Stimulated activated CD8-positive, alpha-beta memory T cell treated with anti-CD3 and anti-CD28 coated beads, Interleukin-15, amount 100 ng/mL, for 1 hour (primary cell): ENCODE measurements at places on chromosomes 1 and 21.

GRCh38 chr1:94039514-94039870 lies 81.5 kb downstream of the ABCA4 start:
- DNase-seq: no peak

- DNase-seq: no peak
These were observed 132.9 kb downstream of the COQ8A start for GRCh38 chr1:227072991-227073390.

DNA sequence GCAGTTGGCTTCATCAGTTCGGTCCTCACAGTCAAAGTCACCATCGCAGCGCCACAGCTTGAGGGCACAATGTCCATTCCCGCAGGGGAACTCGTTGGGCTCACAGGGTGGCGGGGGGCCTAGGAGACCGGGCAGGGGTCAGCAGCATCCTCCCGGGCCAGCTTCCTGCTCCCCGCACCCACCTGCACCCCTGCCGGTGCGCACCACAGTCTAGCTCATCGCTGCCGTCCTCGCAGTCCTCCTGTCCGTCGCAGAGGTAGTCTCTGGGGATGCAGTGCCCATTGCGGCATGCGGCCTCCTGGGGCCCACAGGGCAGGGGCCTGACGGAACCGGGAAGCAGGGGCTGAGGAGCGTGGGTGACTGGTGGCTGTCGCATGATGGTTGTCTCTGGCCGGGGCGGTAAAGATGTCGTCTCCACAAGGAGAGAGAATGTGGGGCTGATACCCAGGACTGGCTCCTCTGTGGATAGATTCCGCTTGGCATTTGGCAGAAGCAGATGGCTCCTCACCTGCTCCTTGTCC lies 49.8 kb downstream of the HSPG2 start:
- DNase-seq: no peak

GRCh38 chr1:25342846-25343245 lies 4.7 kb downstream of the TMEM50A start:
- DNase-seq: no peak

DNA sequence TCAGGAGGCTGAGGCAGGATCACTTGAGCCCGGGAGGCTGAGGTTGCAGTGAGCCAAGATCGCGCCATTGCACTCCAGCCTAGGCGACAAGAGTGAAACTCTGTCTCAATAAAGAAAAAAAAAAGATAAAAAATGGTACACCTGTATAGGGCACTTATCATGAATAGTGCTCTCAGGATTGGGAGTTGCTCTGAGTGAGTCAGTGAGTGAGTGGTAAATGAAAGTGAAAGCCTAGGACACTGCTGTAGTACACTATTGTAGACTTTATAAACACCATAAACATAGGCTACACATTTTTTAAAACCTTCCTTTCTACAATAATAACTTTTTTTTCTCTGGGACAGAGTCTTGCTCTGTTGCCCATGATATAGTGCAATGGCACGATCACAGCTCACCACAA lies 16.8 kb downstream of the PHTF1 start:
- DNase-seq: no peak

GRCh38 chr1:64223329-64224151 lies 20.1 kb downstream of the UBE2U start:
- DNase-seq: no peak

- DNase-seq: no peak
These were observed 8.3 kb downstream of the MCOLN2 start for GRCh38 chr1:84988588-84988987.

GRCh38 chr1:91610789-91611188 lies 110.1 kb downstream of the CDC7 start:
- no peak for DNase-seq

- no peak for DNase-seq
These were observed 37.4 kb upstream of the ERRFI1 start for GRCh38 chr1:8063298-8064036.

GRCh38 chr1:40462956-40463590 lies 12.8 kb downstream of the ZFP69B start:
- no peak for DNase-seq

DNA sequence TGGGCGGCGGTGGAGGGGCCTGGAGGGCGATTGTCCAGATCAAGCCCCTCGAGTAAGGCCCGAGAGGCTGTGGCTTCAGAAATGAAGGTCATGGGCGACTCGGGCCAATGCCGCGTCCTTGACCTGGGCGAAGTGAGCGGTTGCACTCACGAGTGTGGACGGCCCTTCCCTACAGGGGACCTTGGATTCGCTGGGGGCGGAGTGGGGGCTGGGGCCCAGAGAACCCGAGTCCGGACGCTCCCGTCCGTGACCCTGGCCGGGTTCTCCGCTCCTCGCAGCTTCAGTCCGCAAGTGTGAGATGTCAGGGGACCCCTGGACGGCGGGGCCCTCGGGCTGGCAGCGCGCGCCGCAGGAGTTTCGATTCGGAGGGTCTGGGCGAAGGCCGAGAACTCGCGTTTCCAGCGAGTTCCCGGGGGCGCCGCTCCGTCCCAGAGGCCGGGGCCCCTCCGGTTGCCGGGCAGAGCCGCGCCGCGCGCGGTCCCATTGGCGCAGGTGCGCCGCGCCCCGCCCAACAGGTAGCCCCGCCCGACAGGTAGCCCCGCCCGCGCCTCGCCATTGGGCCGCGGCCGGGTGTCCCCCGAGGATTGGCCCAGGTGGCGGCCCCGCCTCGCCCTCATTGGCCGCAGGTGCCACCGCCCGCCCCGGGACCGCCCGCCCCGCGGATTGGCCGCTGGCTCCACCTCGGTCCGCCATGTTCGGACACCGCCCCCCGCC lies at the start of gene PRKCZ:
TSS of gene PRKCZ (plus strand) at position 694 of the 714 bp plus-strand sequence. CDS start 220 bp downstream, outside the sequence.
- DNase-seq: peak; percentile 85

- DNase-seq: no peak
These were observed 616.3 kb downstream of the PLA2G4A start for GRCh38 chr1:187445066-187445465.

GRCh38 chr1:228358039-228358763 lies 48.4 kb downstream of the TRIM11 start:
- no peak for DNase-seq

GRCh38 chr1:22818061-22818770 lies 107.6 kb downstream of the EPHB2 start:
- DNase-seq: no peak

- DNase-seq: no peak
These were observed 1227.1 kb downstream of the NCAM2 start for GRCh38 chr21:22225299-22225698.

- no peak for DNase-seq
These were observed 1.5 kb downstream of the B3GALT6 start for GRCh38 chr1:1233567-1233892.

- no peak for DNase-seq
These were observed 79.5 kb downstream of the NR5A2 start for GRCh38 chr1:200107004-200107470.

DNA sequence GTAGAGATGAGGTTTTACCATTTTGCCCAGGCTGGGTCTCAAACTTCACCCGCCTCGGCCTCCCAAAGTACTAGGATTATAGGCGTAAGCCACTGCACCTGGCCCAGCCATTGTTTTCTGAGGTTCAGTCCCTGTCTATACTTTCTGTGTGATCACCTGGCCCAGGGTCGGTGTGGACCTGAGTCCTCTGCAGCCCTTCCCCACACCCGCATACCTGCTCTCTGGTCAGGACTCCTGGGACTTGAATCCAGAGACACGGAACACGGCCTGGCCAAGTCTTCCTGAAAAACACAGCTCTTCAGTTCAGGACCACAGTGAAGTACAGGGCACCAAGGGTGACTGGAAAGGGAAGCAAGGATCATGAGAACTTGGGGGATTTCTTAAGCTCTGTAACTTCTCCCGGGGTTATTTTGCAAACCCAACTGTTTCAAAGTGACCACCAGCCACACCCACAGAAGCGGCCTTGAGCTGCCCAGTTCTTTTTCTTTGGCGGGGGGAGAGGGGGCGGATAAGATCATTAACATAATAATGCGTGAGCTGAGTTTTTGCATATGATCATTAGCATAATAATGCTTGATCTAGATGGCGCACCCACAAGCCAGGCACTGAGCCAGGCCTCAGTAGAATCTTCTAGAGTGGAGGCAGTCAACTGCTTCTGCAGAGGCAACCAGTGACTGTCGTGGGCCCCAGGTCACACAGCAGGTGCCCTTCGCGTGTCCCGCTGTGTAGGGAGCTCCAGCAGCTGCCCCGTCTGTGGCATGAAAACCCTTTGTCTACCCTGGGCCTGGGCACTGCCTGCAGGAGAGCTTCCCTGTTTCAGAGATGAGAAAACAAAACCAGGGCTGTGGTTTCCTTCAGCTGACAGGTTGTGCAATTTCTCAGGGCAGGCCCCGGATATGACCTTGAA lies 1.7 kb upstream of the NADK start:
- DNase-seq: peak; percentile 24

DNA sequence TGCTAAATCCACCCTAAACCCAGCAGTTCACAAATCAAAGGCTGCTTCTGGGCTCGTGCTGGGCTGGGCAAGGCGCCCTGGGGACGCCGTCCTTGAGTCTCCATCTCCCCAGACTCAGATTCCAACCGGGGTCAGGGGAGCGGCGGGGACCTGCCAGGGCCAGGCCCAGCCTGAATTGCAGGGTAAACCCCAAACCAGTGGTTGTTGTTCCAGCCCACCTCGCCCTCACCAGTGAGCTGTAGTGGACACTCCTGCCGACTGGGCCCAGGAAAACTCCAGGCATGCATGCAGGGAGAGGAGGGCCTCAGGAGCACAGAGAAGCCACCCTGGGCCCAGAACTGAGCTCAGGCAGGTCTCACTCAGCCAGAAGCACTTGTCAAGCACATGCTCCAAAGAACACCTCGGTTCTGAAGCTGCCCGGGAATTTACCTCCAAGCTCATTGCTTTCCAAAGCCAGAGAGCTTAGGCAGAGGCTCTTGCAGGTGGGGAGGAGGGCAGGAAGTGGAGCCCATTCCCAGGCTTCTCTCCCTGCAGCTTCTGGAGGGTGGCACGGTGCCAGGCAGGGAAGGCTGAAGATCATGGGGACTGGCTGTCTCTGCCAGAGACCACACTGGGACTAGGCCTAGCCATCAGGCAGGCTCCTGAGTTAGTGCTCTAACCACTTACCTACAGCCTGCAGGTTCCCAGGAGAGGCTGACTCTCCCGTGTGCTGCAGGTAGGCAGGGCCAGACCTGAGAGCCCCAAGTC lies 437.0 kb downstream of the MATN1 start:
- DNase-seq: no peak

- DNase-seq: no peak
These were observed 3.5 kb downstream of the FMO2 start for GRCh38 chr1:171188388-171189266.

DNA sequence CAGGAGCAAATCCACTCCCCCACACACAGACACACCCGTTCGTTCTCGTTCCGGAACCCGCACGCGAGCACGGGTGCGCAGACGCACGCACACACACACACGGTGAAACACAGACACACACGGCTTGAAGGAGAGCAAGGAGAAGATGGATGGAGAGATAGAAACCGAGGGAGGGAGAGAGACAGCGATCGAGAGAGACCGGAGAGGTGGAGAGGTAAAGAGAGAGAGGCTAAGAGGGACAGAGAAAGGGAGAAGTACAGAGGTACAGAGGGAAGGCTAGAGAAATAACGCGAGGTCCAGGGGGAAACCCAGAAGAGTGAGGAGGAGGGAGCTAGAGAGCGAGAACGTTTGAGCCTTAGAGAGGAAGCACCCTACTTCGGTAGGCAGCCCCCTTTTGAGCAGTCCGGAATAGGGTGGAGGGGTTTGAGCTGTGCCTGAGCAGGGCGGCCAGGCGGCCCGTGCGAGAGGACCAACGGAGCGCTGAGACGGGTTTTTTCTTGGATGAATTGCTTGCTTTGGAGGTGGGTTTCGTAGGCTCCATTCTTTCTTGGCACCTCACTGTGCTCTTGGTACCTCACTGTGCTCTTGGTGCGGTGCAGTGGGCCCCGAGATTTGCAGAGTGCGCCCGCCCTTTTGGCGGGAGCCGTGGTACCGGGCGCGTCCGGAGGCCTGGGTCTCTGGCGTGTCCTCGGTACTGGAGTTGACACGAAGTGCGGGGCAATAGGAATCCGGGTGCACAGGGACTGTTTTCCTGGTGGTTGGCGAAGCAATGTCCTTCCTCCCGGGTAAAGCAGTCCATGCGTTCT lies 88.4 kb upstream of the RHOU start:
- no peak for DNase-seq

DNA sequence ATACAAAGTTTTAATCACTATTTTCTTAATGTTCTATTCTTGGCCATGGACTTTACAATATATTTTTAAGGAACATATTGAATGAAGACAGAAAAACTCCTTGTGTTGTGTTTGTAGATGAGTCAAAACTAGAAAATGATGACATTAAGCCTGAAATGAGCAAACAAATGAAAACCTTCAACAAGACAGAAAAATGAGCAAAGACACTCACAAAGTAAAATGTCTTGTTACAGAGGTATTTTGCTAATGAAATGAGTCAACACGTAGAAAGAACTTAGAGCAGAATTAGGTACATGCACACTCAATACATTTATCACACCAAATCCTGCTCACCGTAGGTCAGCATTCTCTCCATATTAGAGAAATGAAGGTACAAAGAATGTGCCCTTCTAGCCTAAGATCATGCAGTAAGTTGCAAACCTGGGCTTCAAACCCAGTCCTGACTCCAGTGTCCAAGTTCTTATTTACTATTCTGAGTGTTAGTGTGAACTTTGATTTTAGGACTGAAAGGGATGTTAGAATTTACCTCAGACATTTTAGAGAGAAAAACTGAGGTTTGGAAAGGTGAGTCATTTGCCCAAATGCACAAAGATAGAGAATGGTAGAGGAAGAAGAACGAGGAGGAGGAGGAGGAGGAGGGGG lies 133.9 kb upstream of the SGIP1 start:
- no peak for DNase-seq

DNA sequence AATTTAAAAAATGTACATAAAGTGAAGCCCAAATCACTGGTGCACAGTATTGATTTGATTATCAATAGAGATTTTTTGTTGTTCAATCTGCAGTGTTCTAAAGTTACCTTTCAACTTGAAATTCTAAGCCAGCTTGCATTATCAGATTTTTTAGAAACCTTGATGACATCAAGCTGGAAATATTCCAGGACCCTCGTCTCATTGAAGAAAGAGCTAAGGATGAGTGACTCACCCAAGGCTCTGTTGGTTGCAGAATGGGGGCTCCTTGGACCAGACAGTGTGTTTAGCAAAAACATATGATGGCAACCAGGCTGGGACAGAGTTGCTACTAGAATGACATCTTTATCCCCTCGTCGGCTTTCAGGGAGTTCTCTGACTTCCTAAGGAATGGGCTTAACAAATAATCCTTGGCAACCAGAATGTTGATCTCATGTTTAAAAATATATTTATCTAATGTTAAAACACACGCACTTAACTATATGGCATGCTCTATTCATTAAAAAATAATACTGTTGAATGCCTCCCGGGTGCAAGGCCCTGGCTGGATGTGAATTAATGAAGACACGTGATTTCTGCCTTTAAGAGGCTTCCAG lies 79.7 kb downstream of the RUNX3 start:
- DNase-seq: no peak

DNA sequence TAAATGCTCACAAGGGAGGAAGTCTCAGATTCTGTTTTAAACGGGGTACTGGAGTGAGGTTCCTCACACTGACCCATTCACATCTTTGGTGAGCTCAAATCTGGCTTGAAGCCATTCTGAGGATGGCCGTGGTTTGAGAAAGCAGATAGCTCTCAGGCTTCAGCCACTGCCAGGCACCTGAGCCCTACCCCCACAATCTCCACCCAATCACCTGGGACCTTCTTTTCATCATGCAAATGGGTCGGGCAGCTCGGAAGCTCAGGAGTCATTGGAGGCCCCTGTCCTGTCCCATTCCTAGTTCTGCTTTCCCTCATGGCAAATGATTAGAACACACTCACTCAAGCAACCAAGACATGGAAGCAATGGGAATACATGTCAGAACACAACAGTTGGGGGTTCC lies 141.4 kb upstream of the ETS2 start:
- DNase-seq: no peak
